ENCODE measurements at places on chromosomes 13 and 19.

- no peak for DNase-seq
Measured at GRCh38 chr19:51786646-51787494, 8.1 kb upstream of the FPR3 start.

DNA sequence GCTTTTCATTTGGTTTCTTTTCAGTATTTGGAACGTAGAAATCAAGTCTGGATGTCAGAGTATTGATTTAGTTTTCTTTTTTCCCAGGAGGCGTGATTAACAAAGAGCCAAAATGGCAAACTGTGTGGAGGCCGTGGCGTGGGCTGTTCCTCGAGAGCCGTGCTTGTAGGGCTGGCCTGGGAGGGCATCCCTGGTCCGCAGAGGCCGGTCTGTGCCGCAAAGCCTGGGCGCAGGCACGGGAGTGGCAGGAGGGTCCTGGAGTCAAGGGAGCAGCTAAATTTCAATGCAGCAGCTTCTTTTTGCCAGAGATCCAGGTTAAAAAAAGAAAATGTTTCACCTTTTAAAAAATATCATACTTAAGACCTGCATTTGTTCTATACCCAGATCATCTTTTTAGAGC, 13.1 kb upstream of the MCF2L start:
- no peak for DNase-seq

DNA sequence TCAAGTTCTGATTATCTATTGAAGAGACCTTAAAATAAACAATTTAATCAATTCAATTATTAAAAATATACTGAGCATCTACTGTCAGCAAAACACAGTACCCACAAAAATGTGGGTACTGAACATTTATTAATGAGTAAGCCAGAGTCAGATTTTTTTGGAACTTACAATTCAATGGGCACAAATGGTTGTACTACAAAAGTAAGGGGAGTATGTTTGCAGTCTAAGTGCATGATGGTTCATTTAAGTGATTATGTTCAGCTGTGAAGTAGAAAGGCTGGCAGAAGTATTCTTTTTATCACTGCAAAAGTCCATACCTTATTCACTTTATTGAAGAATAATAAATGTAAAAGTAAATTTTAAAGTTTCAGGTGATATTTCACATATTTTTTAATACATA, 27.6 kb downstream of the FGF14 start:
- DNase-seq, result no peak

GRCh38 chr13:107138486-107138885, 570.5 kb upstream of the ARGLU1 start:
- no peak for DNase-seq

- peak; percentile 63 for DNase-seq
Measured at GRCh38 chr19:48398375-48399235, 5.1 kb downstream of the GRIN2D start.

DNA sequence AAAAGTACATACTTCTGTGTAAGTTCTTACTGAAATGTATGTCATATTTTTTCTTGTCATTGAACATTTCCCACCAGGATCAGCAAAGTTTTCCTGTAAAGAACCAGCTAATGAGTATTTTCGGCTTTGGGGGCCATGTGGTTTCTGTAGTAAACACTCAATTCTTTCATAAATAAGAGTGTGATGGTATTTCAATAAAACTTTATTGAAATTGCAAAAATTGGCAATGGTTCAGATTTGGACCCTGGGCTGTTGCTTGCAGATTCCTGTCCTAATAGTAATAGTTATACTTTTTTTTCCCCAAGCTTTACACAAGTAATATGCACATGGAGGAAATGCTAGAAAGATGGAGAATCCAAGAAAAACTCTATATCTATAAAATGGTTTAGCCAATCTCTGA, 83.7 kb downstream of the ZNF536 start:
- no peak for DNase-seq

DNA sequence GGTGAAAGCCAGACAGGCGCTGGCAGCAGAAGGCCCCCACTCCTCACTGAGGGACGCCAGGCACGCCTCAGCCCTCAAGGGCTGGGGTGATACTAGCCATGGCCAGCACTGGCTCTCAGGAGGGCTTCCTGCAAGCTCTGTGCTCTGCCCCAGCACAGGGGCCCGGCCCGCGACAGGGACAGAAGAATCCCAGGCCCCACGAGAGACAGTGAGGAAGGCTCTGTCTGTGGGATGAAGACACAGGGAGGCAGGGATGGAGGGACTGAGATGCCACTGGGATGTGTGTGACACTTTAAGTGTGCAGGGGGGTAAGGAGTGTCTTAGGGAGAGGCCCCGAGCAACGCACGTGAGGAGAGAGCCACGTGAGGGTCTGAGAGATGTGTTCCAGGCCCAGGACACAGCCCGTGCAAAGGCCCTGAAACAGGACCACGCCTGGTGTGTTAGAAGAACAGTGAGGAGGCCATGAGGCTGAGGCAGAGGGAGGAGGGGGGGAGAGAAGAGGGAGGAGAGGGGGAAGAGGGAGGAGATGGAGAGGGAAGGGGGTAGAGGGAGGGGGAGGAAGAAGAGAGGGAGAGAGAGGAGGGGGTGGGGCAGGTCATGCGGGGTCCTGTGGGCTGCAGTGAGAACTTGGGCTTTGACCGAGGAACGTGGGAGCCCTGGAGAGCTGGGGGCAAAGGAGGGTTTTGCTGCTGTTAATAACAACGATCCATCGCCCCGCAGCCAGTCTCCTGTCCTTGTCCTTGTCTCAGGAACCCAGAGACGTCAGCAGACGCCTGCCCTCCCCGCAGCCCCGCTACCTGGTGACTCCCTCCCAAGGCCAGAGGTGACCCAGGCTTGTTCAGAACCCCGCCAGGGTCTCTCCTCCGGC, 7.2 kb downstream of the RPL36 start:
- DNase-seq, result no peak

DNA sequence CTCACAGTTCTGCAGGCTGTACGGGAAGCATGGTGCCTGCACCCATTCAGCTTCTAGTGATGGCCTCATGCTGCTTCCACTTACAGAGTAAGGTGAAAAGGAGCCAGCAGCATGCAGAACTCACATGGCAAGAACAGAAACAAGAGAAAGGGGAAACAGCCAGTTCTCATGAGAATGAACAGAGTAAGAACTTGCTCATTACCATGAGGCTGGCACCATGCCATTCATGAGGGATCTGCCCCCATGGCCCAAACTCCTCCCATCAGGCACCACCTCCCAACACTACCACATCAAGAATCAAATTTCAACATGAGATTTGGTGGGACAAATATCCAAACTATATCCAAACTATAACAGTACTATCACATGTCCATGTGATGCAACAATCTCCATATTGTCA, 72.1 kb downstream of the KATNAL1 start:
- no peak for DNase-seq

- DNase-seq, result no peak
Measured at GRCh38 chr19:47608969-47609905, at the start of gene BICRA. BICRA (plus strand) TSS chr19:47609134; CDS start chr19:47673575, 64,441 bp downstream.

- DNase-seq, result no peak
Measured at GRCh38 chr19:30670011-30670329, 297.8 kb downstream of the ZNF536 start.

DNA sequence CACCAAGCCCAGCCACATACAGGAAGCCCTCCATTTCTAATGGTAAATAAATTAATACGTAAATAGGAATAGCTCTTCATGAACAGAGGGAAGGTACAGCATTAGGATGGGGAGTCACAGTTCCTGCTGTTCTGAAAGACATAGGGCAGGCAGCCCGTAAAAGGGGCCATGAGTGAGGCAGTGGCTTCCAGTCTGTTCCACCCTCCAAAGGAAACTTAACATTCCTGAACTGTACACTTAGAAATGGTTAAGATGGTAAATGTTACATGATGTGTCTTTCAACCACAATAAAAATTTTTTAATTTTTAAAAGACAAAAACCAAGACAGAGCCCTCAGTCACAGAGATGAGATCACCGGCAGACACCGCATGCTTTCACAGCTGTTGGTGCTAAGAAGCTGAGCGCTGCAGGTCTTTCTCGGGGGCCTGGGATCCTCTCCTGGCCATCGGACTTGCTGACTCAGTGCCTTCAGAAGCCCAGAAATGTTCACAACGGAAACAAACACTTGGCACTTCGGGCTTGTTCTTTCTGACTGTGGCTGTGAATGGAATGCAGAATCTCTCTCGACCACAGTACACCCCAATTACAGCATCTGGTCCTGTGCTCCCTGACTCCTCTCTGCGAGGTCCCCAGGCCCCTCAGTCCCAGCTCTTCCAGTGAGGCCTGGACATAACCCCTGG, 36.4 kb downstream of the EPS15L1 start:
- peak; percentile 99 for DNase-seq

DNA sequence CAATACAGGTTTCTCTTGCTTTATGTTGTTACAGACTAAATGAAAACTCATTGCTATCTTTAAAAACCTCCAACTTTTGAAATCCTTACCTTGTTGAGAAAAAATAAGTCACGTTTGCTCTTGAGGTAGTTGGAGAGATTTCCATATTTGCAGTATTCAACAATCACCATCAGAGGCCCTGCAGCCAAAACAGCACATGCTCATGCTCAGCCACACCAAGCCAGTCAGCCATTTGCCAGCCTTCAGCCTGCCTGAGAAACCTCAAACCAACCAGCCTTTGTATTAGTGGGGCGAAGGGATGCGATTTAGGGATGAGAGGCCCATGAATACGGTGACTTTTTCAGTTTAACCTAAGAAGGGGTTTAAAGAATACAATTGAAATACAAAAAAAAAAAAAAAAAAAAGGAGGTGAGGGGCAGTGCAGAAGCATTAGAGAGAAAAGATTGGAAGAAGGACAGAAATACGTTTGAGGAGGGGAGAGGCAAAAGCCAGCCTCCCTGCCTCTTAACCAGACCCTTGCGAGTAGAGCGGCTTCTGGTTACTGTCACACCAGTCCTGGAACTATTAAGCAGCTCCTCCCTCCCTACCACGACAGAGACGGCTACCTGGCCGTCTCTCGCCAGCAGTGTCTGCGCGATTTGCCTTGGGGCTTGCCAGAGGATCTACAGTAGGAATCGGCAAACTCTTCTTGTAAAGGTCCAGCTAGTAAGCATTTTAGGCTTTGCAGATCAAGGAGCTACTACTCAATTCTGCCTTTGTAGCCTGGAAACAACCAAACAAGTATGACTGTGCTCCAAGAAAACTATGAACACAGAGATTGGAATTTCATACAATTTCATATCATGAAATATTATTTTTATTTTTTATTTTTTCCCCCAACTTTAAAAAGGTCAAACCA, 167.3 kb downstream of the FLT1 start:
- no peak for DNase-seq

DNA sequence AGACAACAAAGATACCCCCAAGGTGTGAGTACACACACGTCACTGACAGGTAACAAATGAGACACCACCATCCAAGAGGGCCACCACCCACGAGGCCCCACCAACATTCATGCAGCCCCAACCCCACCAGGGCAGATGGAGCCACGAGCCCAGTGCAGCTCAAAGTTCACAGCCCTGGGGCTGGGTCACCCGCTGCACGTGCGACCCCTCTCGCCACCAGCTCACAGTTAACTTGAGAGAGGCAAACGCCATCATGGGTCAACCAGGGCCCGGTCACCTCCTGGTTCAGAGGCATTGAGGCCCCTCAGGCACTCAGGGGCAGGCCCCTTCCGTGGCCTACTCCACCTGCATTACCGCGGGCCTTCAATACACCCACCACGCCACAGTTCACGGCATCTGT, 49.8 kb downstream of the EPS15L1 start:
- no peak for DNase-seq

GRCh38 chr19:2740314-2740656, 468 bp upstream of the SLC39A3 start:
- DNase-seq, result no peak

DNA sequence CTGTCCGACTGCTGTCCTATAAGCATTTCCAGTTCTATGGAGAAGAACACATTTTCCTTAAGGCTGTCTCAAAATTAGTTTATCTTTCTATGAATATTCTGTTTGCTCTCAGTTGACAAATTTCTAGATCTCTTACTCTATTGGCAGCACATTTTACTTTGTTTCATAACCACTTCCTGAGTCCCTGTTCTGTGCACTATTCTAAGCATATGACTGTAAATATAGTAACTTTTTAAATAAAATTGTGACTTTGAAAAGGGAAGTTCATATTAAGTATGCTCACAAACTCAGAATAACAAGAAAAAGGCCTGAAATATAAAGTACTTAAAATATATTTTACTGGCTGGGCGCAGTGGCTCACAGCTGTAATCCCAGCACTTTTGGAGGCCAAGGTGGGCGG, 56.5 kb upstream of the HTR2A start:
- no peak for DNase-seq

DNA sequence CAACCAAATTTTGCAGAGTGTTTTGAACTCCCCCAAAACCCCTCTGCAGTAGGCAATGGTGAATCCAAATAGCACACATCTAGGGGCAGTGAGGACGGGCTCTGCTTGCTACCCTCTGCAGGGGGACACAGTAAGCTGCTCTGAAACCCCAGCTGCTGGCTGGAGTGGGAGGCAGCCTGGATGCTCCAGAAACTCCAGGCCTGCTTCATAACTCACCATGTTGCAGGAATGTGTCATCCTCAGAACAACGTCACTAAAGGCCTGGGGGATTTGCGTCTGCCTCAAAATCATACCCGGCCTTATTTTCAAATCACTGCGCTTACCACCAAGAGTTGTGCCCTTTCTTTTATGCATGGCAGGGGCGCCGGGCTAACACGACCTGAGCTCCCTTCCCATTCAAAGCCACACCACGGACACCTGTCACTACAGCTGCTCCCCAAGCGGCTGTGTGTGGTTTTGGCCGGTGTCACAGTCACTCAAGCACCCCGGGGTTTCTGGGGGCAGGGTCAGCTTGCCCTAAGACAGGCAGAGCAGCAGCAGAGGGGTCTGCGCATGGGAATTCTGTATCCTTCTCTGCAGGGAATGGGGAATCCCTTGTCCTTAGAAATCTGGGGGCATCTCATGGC, 93.9 kb downstream of the TSHZ3 start:
- no peak for DNase-seq

GRCh38 chr13:73833325-73834070, 300.7 kb downstream of the KLF12 start:
- DNase-seq, result no peak

DNA sequence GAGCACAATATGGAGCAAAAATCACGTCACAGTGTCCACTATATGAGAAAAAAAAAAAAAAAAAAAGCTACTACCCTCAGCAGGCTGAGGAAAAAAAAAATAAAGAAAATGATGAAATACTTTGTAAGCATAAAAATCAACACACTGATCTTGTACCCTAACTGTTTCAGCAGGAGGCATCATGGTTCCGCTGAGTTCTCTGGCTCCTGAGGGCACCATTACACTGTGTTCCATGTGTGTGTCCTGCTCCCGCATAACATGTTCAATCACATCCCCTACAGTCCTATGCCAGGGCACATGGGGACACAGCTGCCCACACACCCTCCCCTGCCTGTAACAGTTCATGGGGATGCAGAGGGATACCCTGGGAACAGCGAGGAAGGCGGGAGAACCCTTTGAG, 33.5 kb downstream of the DOCK9 start:
- no peak for DNase-seq

- DNase-seq, result no peak
Measured at GRCh38 chr19:42284591-42285341, 15.7 kb downstream of the CIC start.

GRCh38 chr13:27375686-27376326, 48.6 kb upstream of the GTF3A start:
- DNase-seq, result peak; percentile 71

GRCh38 chr13:97018029-97018819, 23.9 kb upstream of the OXGR1 start:
- peak; percentile 66 for DNase-seq

GRCh38 chr13:53028637-53029203, at the start of gene OLFM4:
OLFM4 (plus strand) TSS chr13:53028813; CDS start chr13:53028837, 24 bp downstream.
- DNase-seq, result no peak

GRCh38 chr13:58018020-58018419, 386.5 kb downstream of the PCDH17 start:
- DNase-seq, result no peak

GRCh38 chr13:30892966-30893365, 13.1 kb upstream of the MEDAG start:
- peak; percentile 83 for DNase-seq
